Esophagus squamous epithelium (tissue), 5 donors: ENCODE measurements at places on chromosomes 13 and 19.
A peak's percentile ranks its signal among the peaks of the same experiment; 100 is the strongest.

- DNase-seq = no peak
Measured at GRCh38 chr13:35649162-35649561, 172.7 kb upstream of the MAB21L1 start.

DNA sequence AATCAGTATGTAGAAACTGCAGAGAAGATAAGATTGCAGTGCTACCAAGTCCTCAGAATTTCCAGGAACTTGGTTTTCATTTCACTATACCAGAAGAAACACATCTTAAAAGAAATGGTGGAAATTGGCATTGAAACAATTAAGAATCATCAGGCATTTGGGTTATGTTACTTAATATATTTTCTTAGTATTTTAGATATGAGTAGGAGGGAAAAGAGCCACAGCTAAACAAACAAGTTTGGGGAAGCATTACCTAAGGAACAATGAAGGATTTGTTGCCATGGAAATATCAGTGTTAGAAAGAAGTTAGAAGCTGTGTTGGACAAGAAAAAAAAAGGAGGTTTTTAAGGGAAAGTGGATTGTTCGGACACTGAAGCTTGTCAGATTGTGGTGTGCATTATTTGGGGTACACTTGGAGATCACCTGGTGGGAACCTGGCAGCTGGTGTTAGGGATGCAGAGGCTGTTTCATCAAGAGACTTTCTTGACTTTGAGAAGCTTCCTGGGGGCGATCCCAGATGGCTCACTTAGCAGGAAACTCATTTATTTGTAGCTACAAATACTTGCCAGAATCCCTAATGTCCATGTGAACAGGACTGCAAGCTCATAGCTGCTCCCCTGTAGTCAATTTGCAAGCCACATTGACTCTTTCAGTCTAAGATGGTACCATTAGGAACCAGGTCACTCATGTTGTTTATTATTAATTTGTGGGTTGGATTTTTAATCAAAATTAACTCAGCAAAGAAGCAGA is 246.7 kb downstream of the RFC3 start:
- no peak for DNase-seq

DNA sequence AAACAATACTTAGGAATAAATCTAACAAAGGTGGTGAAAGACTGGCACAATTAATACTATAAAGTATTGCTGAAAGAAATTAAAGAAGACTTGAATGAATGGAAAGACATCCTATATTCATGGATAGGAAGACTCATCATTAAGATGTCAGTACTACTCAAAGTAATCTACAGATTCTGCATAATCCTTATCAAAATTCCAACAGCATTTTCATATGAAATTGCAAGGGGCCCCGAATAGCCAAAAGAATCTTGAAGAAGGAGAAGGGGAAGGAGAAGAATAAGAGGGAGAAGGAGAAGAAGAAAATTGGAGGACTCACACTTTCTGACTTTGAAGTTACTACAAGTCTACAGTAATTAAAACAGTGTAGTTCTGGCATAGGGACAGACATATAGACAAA is 25.6 kb upstream of the LRP3 start:
- DNase-seq = no peak

DNA sequence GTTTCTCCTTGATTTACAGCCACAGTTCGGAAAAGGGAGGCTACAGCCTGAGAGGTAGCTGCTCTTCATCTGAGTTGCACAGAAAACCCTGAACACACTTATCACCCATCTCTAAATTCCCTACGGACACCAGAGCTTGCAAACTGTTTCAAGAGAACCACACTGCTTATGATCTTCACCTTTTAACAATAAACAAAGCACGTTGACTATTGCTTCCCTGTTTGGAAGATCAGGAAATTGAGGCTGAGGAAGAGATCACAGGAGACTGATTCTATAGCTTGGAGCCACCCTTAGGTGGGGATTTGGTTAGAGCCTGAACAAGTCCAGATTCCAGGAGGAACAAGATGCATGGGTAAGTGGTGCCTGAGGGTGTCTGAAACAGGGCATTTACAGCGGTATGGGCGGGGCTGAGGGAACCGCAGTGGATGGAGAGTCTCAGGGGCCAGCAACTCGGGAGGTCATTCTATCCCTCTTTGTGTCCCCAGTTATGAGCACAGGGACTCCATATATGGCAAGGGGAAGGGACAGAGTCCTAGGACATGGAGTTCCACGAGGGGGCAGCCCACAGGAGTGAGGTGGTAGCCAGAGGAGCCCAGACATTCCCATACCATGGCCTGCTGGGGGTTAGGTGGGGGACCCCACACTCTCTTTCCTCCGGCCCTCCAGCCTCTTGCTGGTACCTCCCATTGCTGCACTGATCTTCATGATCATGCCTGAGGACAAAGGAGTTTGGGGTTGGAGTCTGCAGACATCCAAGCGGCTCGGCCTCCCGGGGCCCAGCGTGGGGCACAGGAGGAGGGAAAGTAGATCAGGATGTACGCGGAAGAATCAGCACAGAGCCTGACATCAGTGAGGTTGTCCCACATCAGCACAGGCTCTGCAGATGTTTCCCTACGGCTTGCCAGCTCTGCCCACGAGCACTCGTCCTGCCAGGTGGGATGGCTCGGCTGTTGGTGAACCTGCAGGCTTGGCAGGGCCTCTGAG is 162.3 kb upstream of the ZNF536 start:
- DNase-seq = no peak

- DNase-seq = no peak
Measured at GRCh38 chr13:48829536-48829935, 146.2 kb upstream of the FNDC3A start.

GRCh38 chr13:99666146-99666805 is 165.0 kb downstream of the TM9SF2 start:
- DNase-seq = no peak

DNA sequence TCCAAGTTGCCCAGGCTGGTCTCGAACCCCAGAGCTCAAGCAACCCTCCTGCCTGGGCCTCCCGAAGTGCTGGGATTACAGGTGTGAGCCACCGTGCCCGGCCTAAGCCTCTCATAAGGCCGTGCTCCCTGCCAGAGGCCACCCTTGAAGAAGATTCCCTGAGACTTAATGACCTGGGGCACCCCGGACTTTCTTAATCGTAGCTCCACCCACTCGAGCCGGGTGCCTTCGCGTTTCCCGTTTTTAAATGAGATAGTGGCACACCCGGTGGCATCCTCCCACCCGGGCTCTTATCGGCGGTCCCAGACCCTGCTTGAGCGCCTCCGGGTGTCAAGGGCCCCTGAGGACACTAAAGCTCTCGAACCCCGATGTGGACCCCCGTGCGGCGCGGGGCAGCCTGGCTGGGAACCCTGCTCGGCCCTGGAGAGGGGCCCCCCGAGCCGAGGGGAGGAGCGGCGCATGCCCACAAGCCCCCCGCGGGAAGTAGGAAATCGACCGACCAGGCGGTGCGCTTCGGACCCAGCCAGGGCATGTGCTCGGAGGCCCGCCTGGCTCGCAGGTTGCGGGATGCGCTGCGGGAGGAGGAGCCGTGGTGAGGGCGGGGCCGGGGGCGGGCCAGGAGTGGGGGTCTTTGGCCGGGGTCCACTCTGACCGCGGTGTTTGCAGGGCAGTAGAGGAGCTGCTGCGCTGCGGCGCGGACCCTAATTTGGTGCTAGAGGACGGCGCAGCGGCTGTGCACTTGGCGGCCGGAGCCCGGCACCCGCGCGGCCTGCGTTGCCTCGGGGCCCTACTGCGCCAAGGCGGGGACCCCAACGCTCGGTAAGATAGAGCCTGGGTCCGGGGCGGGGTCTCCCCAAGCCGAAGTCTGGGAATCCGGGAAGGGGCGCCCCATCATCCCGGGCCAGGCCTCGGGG is at the start of gene ANKLE1:
ANKLE1 (plus strand) TSS at position 511 of the 914 bp plus-strand sequence; CDS start at position 531, 20 bp downstream.
- no peak for DNase-seq

DNA sequence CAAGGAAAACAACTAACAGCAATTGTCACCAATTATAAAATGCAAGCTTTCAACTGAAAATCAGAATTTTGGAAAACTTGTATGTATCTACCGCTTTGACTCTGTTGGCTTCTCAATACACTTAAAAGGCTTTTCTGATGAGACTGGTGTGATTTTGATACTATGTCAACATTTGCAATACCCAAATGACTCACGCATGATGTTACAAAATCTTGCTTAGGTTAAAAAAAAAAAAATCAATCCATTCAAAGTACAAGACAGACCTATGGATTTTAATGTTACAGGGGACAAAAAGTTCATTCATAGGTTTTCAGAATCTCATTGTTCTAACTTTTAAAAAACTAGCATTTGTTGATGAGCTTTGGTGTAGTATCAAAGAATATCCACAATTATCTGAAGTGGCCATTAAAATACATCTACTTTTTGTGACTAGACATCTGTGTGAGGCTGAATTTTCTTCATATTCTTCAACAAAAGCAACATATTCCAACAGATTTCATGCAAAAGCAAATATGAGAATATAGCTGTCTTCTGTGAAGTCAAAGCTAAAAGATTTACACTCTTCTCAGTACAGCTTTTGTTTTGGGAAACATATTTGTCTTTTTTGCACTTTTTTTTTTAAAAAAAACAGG is 10.7 kb downstream of the ELF1 start:
- DNase-seq = no peak

- no peak for DNase-seq
Measured at GRCh38 chr19:948842-949496, 23.1 kb downstream of the ARID3A start.

DNA sequence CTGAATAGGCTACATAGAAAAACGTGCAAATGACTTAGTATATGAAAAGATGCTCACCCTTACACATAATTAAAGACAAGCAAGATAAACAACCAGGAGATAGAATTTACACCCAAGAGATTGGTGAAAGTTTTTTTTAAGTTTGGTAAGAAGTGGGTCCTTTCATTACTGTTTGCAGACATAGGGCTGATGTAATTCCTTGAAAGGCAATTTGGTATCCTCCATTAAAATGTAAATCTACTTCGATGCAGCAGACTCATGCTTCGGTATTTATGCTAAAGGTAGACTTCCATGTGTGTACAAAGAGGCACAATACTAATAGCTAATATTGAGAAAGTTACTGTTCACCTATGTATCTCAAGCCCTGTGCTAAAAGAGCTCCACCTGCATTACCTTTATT is 33.5 kb downstream of the CNMD start:
- DNase-seq = no peak

DNA sequence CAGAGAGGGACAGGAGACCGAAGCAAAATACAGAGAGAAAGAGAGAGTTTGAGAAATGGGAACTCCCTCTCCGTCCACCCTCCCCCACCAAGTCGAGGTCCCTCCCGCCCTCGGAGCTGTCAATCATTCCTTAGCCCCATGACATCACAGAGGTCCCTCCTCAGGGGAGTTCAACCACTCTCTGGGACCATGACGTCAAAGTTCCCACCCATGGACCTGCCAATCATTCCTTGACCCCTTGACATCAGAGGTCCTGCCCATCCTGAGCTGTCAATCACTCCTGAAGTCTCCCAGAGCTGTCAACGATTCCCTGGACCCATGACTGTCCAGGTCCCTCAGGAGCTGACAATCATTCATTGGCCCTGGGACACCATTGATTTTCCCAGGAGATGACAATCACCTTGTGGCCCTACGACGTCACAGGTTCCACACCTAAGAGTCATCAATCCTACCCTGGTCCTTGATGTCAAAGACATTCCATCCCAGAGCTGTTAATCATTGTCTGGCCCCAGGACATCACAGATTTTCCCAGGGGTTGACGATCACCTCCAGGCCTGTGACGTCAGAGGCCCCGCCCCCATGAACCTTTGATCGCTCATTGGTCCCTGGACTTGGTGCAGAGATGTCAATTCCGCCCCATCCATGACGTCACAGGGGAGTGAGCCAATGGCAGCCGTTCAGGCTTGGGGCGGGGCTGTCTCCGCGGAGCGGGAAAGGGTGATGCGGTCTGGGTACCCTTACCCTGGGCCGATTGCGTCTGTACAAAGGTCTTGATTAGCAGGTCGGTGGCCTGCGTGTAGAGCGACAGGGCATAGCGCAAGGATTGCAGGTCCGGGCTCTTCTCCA is 61.7 kb downstream of the COLGALT1 start:
- DNase-seq = no peak

GRCh38 chr19:16342002-16342715 is 17.5 kb downstream of the KLF2 start:
- no peak for DNase-seq

DNA sequence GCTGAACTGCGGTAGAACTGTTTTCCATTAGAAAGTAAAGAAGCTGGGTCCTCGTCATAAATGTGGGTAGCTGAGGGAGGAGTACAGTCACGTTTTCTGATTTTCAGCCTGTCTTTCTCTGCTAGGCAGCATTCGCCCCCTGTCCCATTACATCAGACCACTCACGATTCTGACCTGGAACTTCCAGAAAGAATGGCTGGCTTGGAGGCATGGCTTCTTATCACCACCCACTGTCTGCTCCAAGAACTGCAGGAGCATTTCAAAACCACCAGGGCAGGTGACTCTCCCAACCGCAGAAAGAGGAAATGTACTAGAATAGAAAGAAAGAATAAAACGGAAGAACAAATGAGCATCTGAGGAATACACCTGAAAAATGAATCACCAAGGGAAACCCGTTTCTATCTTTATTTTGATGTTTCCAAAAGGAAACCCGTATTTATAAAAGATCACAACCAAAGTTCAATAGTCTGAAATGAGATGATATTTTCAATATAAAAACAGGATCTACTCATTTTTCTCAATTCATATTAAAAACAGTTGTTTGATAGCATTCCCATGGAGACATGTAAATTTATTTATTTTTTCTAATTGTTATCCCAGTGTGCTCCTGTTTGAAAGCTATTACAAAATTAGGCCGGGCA is 22.1 kb upstream of the POMP start:
- DNase-seq = peak; percentile 10

DNA sequence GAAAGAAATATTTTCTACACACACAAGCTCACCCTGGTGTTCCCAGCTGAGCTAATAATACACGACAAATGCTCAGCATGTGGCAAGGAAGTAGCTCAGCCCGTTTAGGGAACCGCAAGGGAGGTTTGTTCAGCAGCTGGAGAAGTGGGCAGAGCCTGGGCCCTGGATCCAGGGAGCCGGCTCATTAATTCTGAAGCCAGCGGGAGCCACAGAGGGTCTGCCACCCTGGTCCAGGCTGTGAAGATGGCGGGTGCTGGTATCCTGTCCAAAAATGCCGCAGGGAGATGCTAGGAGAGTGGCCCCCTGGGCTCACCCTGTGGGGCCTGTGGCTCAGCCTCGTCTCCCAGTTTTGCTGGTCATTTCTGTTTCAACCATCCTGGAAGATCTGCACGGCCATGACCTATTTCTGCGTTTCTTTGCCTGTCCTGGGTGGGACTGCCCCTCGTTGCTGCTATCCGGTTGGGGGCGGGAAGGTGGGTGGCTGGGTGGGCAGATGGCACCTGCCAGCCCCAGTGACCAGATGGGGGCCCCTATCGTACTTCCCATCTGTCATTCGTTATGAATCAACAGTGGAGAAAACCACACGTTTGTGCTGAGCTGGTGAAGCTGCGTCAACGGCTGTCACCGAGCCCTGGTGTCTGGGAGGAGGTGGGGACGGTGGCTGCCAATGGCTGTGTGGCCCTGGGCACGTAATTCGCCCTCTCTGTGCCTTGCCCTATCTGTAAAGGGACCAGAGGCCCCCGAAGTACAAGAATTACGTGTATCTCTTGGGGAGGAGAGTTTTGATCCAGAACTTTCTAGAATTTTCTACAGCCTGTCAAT is 2.7 kb upstream of the GNA15 start:
- DNase-seq = no peak
